ENCODE measurements at places on chromosomes 7 and 10.

- no peak for ATAC-seq
Measured at GRCh38 chr10:88793712-88794299, 8.7 kb upstream of the LIPM start.

- no peak for ATAC-seq
Measured at GRCh38 chr10:112650588-112651030, 203.6 kb downstream of the VTI1A start.

GRCh38 chr10:92993699-92994272, 66.8 kb upstream of the CYP26C1 start:
- ATAC-seq = no peak

DNA sequence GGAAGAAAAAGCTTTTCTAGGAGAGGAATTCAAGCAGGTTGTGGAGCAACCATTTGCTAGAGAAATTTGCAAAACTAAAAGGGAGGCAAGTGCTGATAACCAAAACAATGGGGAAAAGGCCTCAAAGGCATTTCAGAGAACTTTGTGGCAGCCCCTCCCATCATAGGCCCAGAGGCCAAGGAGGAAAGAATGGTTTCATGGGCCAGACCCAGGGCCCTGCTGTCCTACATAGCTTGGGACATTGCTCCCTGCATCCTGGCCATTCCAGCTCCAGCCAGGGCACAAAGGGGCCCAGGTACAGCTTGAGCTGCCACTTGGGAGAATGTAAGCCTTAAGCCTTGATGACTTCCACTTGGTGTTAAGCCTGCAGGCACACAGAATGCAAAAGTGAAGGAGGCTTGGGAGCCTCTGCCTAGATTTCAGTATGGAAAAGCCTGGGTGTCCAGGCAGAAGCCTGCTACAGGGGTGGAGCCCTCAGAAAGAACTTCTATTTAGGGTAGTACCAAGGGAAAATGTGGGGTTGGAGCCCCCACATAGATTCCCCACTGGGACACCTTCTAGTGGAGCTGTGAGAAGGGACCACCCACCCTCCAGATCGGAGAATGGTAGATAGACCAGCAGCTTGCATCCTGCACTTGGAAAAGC, 91.2 kb downstream of the RALA start:
- ATAC-seq = no peak

GRCh38 chr10:110013630-110014293, 6.0 kb downstream of the ADD3 start:
- no peak for ATAC-seq

- ATAC-seq = no peak
Measured at GRCh38 chr7:1340461-1341360, 108.0 kb downstream of the UNCX start.

DNA sequence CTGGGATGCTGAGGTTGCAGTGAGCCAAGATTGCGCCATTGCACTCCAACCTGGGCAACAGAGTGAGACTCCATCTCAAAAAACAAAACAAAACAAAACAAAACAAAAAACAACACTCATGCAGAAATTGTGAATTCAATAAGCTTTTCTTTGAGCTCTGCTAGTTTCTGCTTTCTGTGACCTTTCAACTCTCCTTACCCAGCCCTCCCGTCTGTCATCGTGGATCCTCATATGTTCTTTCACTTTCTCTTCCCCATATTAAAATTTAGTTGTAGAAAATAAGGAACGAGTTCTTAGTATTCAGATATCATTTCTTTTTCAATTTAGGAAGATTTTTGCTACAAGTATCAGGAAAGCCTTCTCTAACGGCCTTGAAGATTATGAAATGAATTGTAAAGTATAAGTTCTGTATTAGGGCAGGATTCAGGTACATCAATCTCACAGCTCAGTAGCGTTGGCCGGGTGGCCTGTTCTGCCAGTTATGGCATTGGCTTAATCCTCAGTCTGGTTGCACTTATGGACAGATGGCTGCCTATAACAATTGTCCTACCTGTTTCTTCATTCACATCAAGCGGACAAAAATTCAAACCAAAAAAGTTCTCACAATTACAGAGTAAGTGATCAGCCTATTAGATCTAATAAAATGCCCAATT, 1167.0 kb downstream of the SORCS3 start:
- no peak for ATAC-seq

DNA sequence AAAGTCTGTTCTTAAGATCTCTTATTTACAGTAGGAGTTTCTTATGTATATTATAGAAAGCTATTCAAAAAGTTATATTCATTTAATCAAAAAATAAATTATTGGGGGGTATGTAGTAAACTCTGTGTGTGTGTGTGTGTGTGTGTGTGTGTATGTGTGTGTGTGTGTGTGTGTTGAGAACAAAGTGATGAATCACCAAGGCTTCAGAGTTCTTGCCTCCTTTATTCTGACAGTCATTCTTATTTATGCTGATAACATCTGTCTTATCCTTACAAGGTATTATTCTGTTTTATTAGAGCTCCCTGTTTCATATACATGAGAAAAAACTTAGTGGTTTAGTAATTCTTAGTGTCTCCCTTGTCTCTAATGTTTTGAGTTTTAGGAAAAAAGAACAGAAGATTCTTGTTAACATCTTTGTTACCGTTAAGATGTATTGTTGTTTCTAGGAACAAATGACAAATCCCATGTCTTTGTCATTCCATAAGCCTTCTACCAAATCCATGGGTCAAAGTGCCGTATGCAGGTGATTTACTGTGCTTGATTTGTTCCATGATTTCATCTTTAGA, 424.0 kb downstream of the EXOC4 start:
- ATAC-seq = no peak

- ATAC-seq = no peak
Measured at GRCh38 chr7:85041605-85042216, 145.1 kb downstream of the SEMA3D start.

GRCh38 chr10:21336476-21337170, 188.9 kb downstream of the SKIDA1 start:
- peak; percentile 57 for ATAC-seq

- ATAC-seq = no peak
Measured at GRCh38 chr7:130831817-130832481, 97.9 kb upstream of the KLF14 start.

DNA sequence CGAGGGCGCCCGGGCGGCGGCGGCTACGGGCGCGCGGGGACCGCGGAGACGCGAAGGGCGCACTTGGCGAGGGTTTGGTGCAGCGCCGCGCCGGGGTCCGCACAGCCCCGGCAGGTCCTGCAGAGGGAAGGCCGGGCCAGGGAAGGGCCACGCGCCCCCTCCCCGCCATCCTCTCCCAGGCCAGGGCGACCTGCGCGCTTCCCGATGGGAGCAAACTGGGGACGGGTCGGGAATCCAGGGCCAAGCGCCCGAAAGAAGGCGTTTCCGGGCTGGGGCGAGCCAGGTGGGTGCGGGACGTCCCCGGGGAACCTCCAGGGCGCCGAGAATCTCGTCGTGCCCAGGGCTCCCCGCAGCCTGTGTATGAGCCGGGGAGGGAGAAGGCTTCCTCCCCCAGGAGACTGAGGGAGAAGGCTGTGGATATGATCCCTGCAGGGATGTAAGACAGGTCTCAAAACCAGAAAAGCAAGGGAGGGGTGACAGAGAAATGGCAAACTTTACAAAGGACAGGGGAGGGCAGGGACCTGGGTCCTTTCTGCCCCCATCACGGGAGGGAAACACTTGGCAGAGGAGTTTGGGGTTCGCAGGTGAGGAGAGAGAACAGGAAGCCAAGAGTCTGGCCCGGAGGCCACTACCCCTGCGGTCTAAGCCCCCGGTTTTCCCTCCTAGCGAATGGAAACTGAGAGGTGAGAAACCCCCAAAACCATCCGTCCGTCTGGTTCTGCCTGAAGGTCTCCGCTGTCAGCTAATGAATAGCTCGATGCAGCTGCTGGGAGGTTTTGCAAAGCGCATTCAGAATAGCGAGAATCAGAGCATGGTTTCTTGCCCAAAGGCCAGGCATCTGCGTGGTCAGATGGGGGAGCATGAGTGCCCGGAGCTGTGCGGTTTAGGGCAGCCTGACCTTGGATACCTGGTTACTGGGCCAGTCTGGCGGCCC, 674 bp downstream of the AMZ1 start:
- ATAC-seq = peak; percentile 8

DNA sequence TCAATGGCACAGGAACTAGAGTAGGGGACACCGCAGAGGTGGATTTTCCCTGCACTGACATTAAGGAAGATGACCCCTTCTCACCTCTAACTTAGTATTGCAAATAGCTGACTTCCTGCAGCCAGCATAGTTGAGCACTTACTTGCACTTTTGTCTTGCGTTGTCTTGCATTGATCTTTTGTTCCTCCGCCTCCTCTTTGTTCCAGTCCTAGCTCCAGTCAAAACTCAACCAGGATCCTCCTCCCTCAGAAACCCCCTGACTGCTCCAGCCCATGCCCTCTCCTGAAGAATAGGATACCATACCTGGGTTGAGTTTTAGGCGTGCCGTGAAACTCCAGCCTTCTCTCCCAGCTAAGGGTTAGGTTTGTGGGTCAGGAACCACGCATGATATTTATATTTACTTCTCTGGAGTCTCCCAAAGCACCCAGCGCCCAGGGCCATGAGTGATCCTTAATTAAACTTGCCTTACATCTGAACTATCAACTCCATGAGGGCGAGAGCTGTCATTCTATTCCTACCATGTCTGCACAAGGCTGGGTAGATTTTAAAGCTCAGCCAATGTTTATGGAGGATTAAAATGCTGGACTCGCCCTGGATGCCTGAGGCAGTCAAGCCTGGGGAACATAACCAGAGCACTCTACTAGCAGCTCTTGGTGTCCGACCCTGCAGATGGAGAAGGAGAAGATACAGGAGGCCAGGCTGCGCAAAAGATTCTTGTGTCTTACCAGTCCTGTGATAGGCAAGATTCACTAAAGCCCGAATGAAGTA, 14.1 kb downstream of the ZNF467 start:
- no peak for ATAC-seq

DNA sequence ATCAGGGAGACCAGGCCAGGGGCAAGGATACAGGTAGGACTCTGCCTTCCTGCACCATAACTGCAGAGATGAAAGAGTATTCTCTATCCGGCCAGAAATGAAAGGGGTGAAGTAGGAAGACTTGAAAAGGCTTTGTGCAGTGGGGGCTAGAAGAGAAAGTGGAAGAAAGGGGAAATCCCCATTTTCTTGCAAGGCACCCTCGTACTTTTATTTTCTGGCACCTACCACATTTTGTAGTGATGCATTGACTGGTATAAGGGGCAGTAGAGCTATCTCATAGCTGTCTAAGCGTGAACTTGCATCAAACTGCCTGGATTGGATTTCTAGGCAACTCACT, 752 bp upstream of the CAMK2G start:
- no peak for ATAC-seq

DNA sequence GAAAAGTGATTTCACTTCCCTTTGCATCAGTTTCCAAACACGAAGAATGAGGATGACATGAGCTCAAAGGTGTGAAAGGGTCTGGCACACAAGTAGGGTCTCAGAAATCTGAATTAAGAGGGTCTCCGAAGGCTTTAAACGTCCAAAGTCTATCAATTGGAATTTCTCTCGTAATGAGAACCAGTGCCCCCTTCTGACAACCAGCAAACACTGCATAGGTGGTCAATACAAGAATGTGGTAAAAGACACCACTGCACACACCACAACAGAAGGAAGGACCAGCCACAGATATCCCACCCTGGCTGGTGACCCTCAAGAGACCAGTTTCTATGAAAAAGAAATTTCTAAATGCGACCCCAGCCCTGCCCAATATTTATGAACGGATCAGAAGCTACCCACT, 78.1 kb downstream of the CALN1 start:
- ATAC-seq = no peak

DNA sequence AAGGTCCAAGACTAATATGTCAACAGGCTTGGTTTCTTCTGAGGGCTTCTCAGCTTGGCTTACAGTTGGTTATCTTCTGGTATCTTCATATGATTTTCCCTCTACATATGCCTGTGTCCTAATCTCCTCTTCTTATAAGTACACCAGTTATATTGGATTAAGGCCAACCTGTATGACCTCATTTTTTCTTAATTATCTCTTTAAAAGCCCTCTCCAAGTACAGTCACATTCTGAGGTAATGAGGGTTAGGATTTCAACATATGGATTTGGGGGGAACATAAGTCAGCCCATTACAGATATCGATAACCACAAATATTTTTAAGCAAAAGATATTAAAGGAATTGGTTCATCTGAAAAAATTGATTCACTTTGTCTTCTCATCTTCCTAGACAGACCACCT, 49.2 kb downstream of the IQUB start:
- ATAC-seq = no peak

DNA sequence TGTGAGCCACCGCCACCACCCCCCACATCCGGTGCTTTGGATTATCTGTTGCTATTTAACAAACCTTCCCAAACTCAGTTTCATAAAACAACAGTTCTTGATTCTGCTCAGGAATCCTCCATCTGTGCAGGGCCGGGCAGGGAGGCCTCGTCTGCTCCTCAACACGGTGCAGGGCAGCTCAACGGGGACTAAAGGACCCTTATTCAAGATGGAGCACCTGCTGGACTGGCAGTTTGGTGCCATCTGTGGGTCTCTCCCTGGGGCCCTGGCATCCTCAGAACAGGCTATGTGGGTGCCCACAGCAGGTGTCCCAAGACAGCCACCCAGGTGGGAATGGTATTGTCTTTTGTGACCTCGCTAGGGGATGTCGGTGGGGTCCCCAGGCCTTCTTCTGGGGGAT, 31.0 kb upstream of the ELFN1 start:
- no peak for ATAC-seq

- ATAC-seq = peak; percentile 56
Measured at GRCh38 chr7:47371733-47372368, 210.1 kb downstream of the TNS3 start.

DNA sequence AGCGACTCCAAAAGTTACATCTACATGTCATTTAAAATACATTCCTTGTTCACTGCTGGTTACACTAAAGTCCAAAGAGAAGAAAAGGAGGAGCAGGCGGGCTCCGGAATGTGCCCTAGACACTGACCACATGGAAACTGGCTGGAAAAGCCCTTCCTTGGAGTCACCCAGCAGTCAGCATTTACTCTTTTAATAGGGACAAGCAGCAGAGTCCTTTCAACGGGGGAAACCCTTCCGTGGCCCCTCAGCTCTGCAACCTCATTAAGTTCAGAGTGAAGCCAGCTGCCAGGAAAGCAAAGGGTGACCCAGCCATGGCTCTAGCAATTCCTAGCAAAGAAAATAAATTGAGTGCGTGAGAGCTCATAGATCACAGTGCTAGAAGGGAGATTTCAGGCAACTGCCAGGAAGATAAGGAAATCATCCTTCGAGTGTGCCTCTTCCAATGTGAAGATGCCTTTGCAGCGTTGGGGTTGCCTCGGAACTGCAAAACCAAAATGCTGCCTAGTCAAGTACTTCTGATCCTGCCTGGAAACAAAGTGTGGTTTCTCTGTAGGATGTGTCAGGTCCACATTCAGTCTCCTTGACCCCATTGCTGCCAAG, 101.6 kb downstream of the SORBS1 start:
- ATAC-seq = peak; percentile 29

DNA sequence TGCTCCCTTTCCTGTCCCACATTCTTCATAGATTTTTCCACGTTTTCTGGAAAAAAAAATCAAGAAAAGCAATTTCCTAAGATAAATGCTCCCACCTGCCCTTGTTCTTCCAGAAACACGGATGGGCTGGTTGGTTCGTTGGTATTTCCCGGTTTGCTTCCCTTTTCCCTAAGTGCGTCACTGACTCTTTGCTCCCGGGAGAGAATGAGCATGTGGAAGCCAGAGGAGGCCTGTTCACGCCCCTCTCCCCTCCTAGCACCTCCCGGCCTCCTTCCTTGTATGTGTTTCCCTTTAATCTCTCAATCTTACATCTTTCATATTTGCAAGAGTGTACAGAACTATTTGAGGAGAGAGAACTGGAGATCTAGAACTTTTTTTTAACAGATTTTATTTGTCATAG, 442.0 kb downstream of the GFRA1 start:
- no peak for ATAC-seq

Data from gastroesophageal sphincter (tissue), 4 donors.